ENCODE measurements at places on chromosomes 7 and 10. TPM values are rescaled to one million over a fixed set of nuclear protein-coding genes. Genes with fewer than 3 reads are reported as not detected.

- H3K36me3 ChIP-seq: no peaks in the 10 kb centered on the region
- peaks cover 57% of the 10 kb centered on the region for H3K4me1 ChIP-seq
- H3K27me3 ChIP-seq: no peaks in the 10 kb centered on the region
- DNase-seq: no peak
- no peak overlapping the region for H3K4me3 ChIP-seq
- peak overlapping the region; percentile 100 for H3K27ac ChIP-seq
Observed at GRCh38 chr10:3876350-3876962, 91.4 kb upstream of the KLF6 start.

- no peaks in the 10 kb centered on the region for H3K4me1 ChIP-seq
- H3K36me3 ChIP-seq: peaks cover 6% of the 10 kb centered on the region
- no peaks in the 10 kb centered on the region for H3K27me3 ChIP-seq
- no peak overlapping the region for H3K4me3 ChIP-seq
- no peak overlapping the region for H3K27ac ChIP-seq
Observed at GRCh38 chr10:851901-852300, 79.6 kb downstream of the LARP4B start.

GRCh38 chr10:120477021-120477742 is 20.2 kb downstream of the PLPP4 start:
- H3K4me1 ChIP-seq: no peaks in the 10 kb centered on the region
- H3K4me3 ChIP-seq: no peak overlapping the region
- no peak for DNase-seq
- H3K27me3 ChIP-seq: no peaks in the 10 kb centered on the region
- no peaks in the 10 kb centered on the region for H3K36me3 ChIP-seq

GRCh38 chr10:49387071-49387470 is 8.8 kb downstream of the DRGX start:
- peaks cover 14% of the 10 kb centered on the region for H3K27me3 ChIP-seq
- H3K36me3 ChIP-seq: no peaks in the 10 kb centered on the region
- no peak for DNase-seq

GRCh38 chr10:45599021-45599603 is 73.5 kb downstream of the ZFAND4 start:
- H3K36me3 ChIP-seq: no peaks in the 10 kb centered on the region
- H3K4me3 ChIP-seq: no peak overlapping the region
- no peak for DNase-seq
- H3K27me3 ChIP-seq: no peaks in the 10 kb centered on the region
- no peak overlapping the region for H3K27ac ChIP-seq

GRCh38 chr7:131513245-131514061 is 43.0 kb downstream of the PODXL start:
- H3K4me3 ChIP-seq: no peak overlapping the region
- H3K36me3 ChIP-seq: no peaks in the 10 kb centered on the region
- no peak overlapping the region for H3K27ac ChIP-seq
- H3K27me3 ChIP-seq: no peaks in the 10 kb centered on the region

GRCh38 chr10:8768852-8769251 is 714.4 kb downstream of the GATA3 start:
- H3K27ac ChIP-seq: no peak overlapping the region
- H3K27me3 ChIP-seq: no peaks in the 10 kb centered on the region
- no peaks in the 10 kb centered on the region for H3K36me3 ChIP-seq
- no peaks in the 10 kb centered on the region for H3K4me1 ChIP-seq
- DNase-seq: no peak

- no peak overlapping the region for H3K4me3 ChIP-seq
- no peak overlapping the region for H3K27ac ChIP-seq
- no peaks in the 10 kb centered on the region for H3K36me3 ChIP-seq
- DNase-seq: no peak
- no peaks in the 10 kb centered on the region for H3K27me3 ChIP-seq
Observed at GRCh38 chr7:157444011-157444842, 107.4 kb downstream of the DNAJB6 start.

- no peaks in the 10 kb centered on the region for H3K27me3 ChIP-seq
- H3K27ac ChIP-seq: no peak overlapping the region
- DNase-seq: no peak
Observed at GRCh38 chr10:97719602-97720001, 6.1 kb downstream of the MARVELD1 start.

GRCh38 chr7:107471292-107472070 is 1.6 kb downstream of the GPR22 start:
- H3K27me3 ChIP-seq: no peaks in the 10 kb centered on the region
- H3K27ac ChIP-seq: no peak overlapping the region
- H3K36me3 ChIP-seq: no peaks in the 10 kb centered on the region
- H3K4me1 ChIP-seq: no peaks in the 10 kb centered on the region
- DNase-seq: no peak
- no peak overlapping the region for H3K4me3 ChIP-seq

- no peaks in the 10 kb centered on the region for H3K27me3 ChIP-seq
- peak overlapping the region; percentile 51 for H3K4me3 ChIP-seq
- no peaks in the 10 kb centered on the region for H3K36me3 ChIP-seq
- peak overlapping the region; percentile 2 for H3K27ac ChIP-seq
Observed at GRCh38 chr7:100603726-100604027, 1.5 kb downstream of the PCOLCE start.

- DNase-seq: no peak
- H3K27me3 ChIP-seq: peaks cover 11% of the 10 kb centered on the region
- no peak overlapping the region for H3K4me3 ChIP-seq
- H3K36me3 ChIP-seq: no peaks in the 10 kb centered on the region
Observed at GRCh38 chr7:8189625-8190024, 72.3 kb downstream of the ICA1 start.

KAZALD1 gene
- total RNA-seq: 21.2 TPM

LIPK gene
- total RNA-seq: not detected

HUS1 gene
- total RNA-seq: 72.7 TPM

HDAC9 gene
- 17.1 TPM for total RNA-seq

GPR158 gene
- total RNA-seq: 0.64 TPM

Measured in Panc1 (cell line).